NCI-H2081 treated with DMSO at 0.1 percent for 48 hours (cell line): ENCODE measurements at places on chromosomes 13 and 19.

- no peak for DNase-seq
These were observed 33.6 kb upstream of the SLC10A2 start for GRCh38 chr13:103099722-103100293.

- no peak for DNase-seq
These were observed 15.9 kb upstream of the IZUMO2 start for GRCh38 chr19:50178859-50179537.

DNA sequence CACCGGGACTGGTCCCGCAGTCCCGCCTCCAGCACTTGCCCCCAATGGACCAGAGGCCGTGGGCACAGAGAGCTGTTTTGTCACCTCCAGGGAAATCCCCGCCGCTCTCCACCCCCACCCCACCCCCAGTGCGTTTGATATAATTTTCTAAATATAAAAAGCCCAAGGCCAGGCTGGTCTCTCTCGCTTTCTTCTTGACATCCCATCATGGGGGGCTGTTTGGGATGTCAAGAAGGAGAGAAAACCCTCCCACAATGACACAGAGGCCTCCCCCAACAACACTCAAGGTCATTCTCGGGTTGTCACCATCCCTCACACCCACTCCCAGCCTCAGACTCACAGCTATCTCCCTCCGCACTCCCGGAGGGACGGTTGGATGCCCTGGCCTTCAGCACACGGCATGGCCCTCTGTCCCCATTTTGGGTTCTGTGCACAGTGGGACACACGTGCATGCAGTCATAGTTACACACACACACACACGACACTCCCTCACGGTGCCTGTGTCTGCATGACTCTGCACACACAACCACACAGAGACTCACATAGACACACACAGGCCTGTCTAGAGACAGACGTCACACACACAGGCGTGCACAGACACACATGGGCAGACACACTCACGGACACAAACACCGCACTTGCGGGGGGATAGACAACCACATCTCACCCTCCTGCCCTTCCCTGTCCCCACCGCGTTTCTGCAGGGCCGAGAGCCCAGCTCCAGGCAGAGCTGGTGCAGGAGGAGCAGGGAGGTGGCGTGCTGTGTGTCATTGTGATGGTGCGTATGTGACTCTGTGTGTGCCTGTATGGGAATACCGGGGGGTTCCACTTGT is 4.8 kb upstream of the NFIC start:
- no peak for DNase-seq

DNA sequence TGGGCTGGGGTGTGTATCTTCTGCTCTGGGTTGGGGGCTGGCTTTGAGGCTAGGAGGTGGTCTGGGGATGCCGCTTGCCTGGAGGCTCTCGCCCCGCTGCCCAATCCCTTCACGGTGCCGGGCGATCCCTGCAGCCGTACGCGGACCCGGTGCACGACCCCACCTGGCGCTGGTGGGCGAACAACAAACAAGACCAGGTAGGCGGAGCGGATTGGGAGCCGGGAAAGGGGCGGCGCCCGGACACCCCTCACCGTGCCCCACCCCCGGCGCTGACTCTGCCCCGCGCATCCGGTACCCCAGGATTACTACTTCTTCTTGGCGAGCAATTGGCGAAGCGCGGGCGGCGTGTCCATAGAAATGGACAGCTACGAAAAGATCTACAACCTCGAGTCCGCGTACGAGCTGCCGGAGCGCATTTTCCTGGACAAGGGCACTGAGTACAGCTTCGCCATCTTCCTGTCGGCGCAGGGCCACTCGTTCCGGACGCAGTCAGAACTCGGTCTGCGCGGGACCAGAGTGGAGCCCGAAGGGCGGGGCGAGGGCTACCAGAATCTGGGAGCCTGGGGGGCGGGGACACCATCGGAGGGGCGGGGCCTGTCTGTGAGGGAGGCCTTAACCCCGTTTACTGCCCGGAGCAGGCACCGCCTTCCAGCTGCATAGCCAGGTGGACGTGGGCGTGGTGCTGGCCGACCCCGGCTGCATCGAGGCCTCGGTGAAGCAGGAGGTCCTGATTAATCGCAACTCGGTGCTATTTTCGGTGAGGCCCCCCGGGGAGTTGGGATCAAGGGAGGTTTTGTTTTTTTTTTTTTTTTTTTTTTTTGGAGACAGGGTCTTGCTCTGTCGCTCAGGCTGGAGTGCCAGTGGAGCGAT is 12.1 kb upstream of the PSMD8 start:
- no peak for DNase-seq

- DNase-seq = no peak
These were observed 412.2 kb upstream of the TSHZ3 start for GRCh38 chr19:31761281-31761913.

GRCh38 chr13:66048888-66049287 is 1181.2 kb downstream of the PCDH9 start:
- DNase-seq = no peak

DNA sequence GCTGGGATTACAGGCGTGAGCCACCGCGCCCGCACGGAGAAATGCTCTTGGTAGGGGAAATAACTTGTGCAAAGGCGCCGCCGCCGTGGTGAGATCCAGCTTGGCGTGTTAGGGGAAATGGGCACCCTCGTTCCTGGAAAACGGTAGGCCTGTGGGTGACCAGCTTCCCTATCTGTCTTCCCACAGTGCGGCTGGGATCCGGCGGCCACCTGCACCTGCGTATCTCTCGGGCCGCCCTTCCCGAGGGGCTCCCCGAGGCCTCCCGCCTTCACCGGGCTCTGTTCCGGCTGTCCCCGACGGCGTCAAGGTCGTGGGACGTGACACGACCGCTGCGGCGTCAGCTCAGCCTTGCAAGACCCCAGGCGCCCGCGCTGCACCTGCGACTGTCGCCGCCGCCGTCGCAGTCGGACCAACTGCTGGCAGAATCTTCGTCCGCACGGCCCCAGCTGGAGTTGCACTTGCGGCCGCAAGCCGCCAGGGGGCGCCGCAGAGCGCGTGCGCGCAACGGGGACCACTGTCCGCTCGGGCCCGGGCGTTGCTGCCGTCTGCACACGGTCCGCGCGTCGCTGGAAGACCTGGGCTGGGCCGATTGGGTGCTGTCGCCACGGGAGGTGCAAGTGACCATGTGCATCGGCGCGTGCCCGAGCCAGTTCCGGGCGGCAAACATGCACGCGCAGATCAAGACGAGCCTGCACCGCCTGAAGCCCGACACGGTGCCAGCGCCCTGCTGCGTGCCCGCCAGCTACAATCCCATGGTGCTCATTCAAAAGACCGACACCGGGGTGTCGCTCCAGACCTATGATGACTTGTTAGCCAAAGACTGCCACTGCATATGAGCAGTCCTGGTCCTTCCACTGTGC is 2.4 kb downstream of the GDF15 start:
- peak; percentile 41 for DNase-seq

DNA sequence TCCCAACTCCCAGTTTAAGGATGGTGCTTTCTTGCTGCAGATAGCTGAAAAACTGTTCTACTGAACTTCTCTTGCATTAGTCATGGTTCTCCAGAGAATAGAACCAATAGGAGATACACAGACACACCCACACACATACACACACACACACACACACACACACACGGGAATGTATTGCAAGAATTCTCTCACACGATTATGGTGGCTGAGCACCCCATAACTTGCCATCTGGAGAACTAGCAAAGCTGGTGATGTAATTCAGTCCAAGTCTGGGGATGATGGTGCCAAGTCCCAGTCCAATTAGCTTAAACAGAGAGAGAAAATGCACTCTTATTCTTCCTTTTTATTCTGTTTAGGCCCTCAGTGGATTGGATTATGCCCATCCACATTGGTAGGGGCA is 643.9 kb downstream of the DIAPH3 start:
- DNase-seq = no peak

DNA sequence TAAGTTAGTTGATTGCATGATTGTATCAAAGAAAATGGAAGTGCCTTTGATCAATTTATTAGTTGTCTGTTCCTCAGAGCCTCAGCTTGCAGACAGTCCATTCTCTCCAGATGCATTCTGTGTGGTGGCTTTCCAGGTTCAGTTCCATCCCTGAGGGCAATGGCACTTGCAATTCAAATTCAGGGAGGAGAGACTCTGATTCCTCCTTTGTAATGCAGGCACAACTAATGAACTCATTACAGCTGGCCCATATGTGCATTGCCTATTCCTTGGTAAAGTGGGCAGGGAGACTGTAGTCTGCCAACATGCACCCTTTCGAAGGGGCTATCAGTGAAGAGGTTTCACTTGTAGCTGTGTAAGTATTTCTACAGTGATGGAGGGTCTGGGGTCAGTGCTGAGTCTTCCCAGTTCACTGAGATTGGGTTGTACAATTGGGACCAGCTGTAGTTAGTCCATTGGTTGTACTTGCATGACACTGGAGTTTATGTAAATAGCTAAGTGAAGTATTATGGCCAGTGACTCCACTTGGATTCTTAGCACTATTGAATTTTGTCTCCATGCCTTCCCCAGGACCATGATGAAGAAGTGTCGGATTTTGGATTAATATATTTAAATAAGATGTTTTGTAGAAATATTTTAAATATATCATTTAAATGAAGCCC is 401.7 kb downstream of the GPC6 start:
- no peak for DNase-seq

DNA sequence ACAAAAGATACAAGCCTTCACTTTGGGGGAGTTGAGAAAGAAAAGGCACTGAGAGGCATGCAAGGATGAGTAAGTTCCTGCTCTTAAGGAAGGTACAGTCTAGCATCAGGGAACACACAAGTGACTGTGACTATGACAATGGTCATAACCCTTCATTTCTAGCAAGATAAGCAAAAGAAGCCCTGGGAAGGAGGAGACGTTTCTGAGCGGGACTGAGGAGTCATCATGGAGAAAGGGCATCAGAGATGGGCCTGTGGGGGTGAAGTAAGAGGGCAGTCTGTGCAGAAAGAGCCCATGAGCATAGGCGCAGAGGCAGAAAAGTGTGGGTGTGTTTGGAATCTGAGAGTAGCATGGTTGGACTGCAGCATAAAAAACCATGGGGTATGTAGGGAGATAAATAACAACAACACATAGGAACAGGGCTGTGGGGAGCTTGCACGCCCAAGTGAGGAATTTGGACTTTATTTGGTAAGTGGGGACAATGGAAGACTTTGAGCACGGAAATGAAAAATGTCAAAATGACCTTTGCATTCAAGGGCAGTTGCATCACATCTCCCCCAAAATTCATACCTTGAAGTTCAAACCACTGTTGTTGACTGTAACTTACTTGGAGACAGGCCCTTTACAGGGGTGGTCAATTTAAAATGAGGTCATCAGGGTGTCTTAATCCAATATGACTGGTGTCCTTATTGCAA is 86.7 kb downstream of the MBNL2 start:
- DNase-seq = no peak

DNA sequence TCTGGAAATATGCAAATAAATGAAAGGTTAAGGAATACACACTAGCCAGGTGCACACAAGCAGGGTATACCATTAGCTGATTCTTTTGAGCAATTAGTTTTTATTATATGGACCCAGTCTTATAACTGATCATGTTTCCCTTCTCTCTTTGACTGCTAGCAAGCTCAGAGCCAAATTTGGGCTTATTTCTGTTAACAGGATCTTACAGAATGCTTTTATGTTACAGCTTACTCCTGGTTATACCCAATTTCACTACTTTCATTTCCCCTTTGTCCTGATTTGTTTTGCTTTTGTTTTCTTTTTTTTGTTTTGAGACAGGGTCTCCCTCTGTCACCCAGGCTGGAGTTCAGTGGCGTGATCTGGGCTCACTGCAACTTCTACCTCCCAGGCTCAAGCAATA is 12.9 kb upstream of the TPT1 start:
- no peak for DNase-seq

DNA sequence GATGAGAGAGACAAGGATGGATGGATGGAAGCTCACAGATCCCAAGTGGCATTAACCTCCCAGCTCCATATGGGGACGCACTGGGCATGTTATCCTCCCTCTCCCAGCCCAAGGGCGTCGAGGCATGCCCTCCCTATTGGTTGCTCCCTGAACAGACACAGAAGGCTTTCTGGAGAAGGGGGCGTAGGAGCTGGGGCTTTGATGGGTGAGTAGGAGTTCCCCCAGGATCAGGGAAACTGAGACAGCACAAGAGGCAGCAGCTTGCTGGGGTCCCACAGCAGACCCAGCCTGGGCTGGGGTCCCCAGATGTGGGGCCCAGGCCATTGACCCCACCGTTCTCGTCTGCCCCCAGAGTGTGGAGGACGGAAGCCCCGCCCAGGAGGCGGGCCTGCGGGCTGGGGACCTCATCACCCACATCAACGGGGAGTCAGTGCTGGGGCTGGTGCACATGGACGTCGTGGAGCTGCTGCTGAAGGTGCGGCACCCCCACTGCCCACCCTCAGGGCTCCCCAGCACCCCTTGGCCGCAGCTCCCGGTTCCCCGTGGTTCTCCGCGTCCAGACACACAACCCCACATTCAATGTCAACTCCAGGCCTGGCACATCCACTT is 7.5 kb upstream of the PIK3R2 start:
- DNase-seq = no peak

DNA sequence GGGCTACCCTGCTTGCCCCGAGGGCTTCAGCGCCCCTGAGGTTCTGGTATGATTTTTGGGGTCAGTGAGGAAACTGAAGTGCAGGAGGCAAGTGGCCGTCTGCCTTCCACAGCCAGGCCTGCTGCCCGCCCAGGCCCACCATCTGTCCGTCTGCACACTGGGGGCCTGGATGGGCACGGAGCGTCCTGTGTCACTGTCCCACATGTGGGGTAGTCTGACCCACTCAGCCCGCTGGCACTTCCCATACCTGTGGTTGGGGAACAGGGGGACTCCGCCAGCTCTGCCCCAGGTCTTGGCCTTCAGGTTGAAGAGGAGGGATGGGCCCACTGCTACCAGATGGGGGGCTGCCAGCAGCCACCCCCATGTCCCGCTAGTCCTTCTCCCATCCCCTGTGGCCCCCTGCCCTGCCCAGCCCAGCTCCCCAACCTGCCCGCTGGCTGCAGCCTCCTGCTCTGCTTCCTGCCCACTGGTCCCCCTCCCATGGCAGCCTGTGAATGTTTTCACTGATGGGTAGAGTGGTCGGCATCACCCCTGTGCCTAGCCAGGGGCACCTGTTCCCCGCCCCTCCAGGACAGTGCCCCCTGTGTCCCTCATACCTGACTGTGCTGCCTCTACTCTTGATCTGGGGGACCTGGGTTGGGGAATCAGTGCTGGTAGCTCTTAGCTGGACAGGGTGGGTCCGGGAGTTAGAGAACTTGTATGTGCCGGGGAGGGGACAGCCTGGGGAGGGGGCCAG is 9.5 kb downstream of the PIAS4 start:
- DNase-seq = no peak

DNA sequence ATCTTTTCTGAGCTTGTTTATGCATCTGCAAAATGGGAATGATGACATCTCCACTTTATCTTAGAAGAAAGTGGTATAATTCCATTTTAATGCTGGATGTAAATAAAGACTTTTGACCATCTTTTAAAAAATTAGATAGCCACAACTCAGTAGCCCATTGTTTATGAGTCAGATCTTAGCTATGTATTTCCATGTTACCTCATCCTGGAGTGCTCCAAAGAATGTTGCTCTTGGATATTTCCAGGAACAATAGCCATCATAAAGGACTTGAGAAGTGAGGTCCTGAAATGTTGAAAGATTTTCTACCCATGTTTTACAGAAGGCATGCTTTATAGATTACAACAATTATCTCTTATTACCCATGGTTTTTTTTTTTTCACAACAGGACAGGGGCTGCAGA is 229.3 kb upstream of the EDNRB start:
- no peak for DNase-seq
